ENCODE measurements at places on chromosomes 6 and 20.

GRCh38 chr20:51700809-51701285 lies 67.3 kb downstream of the ATP9A start:
- no peak for DNase-seq

- no peak for DNase-seq
Observed at GRCh38 chr6:152078804-152079203, 271.3 kb downstream of the ESR1 start.

DNA sequence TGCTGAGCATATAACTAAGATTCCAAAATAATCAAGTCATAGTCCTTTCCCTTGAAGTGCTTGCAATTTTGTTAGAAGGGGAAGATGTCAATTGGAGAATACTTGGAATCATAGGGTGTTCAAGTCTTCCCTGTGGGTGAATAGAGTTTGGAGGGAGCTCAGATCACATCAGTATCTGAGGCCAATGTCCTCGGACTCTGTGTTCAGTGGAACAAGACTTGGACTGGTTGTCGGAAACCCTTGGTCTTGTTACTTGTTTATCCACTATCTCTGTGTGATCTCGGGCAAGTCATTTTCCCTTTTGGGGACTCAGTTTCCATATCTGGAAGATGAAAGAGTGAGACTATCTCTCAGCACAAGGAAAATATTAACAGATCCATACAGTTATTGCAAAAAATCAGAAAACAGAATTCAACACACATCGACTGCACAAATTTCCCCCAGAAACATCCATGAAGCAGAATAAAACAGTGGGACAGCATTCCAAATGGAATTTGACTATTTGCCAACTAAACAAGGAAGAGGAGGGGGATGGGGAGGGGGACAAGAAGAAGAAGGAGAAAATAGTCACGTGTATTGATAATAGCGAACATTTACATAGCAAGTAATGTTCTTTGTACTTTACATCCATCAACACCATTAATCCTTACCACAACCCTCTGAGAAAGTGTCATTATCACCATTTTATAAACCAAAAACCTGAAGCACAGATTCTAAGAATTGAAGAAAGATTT lies 3.9 kb upstream of the EDEM2 start:
- DNase-seq: no peak

DNA sequence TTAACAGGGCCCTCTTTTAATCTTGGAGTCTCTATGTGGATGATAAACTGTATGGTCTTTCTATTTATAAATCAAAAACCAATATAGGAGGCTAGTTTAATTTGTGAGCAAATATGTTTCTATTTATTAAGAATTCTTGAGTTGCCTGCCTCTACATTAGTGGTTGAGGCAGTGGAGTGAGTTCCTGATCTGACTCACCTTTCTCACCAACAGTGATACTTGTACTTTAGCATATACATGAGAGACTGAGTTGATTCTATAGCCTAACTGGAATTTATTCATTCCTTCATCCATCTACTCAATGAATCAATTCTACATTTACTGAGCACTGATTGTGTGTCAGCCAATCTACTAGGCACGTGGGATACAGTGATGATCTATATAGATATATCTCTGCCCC lies 126.9 kb downstream of the TRMT11 start:
- DNase-seq: no peak

DNA sequence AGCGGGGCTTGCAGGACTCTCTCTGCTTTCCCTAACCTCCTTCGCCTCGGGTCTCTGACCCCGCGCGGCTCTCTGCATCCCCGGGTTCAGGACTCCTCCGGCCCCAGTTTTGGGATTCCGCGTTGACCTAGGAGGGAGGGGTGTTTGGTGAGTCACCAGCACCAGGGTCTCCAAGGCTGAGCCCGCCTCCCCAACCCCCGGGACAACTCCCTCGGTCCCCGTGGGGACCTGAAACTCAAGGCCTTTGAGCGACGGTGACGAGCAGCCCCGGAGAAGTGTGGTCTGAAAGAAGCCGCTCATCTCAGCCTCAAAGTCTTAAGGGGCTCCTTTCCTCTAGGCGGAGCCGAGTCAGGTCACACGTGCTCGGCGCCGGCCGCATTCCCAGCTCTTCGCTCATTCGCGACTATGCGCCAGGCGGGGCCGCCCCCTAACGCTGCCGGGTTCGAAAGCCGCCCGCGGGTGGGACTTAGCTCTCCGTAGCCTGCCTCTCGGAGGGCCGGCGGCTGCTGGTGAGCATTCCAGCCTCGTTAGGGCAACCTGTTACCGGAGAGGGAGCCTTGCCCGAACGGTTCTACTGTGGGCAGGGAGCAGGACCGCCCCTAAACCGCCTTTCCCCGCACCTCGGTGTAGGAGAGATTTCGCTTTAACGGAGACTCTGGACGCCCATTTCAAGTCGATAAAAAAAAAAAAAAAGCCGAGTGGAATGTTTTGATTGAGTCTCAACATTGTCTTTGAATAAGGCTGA lies 3.0 kb upstream of the PRDM13 start:
- no peak for DNase-seq

- no peak for DNase-seq
Observed at GRCh38 chr20:1674361-1674760, 16.8 kb upstream of the SIRPG start.
